ENCODE measurements at places on chromosomes 11 and 22.
A peak's percentile ranks its signal among the peaks of the same experiment; 100 is the strongest.

GRCh38 chr11:46277622-46278386 is at the start of gene CREB3L1:
CREB3L1 (plus strand) TSS chr11:46277662; CDS start chr11:46278112, 450 bp downstream.
- no peak for DNase-seq

GRCh38 chr11:120702656-120703055 is 191.1 kb downstream of the GRIK4 start:
- peak; percentile 33 for DNase-seq

GRCh38 chr22:23230348-23231068 is 50.2 kb downstream of the BCR start:
- DNase-seq: no peak

DNA sequence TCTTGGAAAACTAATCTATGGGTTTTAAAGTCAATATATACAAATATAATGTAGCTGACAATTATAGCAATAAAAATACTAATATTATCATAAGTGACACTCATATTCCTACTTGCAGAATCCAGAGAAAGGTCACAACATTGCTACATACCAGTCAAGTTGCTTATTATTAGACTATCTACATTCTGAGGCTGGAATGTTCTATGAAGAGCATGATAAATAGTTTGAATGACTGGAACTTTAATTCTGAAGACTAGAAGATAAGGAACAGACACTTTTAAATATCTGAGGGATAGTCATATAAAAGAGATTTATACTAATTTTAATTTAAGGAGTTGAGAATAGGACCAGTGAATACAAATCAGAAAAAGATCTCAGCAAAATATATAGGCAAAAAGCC is 146.0 kb downstream of the GUCY1A2 start:
- DNase-seq: no peak

DNA sequence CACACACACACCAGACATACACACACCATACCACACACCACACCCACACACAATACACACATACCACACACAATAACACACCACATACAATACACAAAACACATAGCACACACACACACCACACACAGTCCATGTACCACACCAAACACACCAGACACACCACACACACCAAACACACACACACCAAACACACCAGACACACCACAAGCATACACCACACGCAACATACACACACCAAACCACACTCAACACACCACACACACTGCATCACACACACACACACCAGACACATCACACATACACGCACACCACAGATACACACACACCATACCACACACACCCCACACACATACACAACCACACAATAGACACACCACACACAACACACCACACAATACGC is 54.8 kb downstream of the IGSF9B start:
- DNase-seq: no peak

DNA sequence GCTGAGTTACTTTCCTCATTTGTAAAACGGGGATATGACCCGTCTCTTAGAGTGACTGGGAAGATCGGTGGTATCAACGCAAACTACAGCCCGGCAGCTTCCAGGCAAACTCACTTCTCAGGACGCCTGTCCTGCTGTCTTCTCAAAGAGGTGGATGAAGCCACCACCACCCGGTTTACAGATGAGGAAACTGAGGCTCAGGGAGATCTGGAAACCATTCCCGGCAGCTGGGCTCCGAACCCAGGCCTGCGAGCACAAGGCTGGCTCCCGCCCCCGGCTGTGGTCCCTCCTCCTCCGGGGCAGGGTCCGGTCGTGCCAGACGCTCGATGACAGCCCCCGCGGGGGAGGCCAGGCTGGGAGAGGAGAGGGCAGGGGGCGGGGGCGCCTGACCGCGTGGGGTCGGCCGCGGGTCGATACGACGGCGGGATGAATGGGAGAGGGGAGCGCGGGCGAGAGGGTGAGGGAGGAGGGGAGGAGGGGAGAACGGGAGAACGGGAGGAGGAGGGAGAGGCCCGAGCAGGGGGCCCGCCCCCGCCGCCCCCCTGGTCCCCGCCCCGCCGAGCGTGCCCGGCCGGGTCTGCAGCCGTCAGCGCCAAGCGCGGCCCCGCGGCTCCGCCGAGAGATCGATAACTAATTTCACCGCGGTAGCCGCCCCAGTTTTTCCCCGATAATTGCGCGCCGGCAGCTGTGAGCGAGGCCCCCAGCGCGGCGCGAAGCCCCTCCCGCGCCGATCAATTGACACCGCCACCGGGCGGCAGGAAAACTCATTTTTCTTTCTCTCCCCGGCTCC is 14.0 kb downstream of the IGLL1 start:
- peak; percentile 20 for DNase-seq

- DNase-seq: no peak
Observed at GRCh38 chr11:86099874-86100273, 31.0 kb upstream of the PICALM start.

GRCh38 chr11:115522302-115522701 is 18.1 kb upstream of the CADM1 start:
- DNase-seq: peak; percentile 20

GRCh38 chr11:79668575-79668974 is 227.7 kb upstream of the TENM4 start:
- no peak for DNase-seq

GRCh38 chr22:17783312-17783711 is 9.0 kb upstream of the BID start:
- DNase-seq: no peak

GRCh38 chr11:114377612-114378267 is 22.6 kb downstream of the C11orf71 start:
- DNase-seq: no peak

GRCh38 chr11:75896843-75897419 is 81.9 kb downstream of the UVRAG start:
- no peak for DNase-seq

- DNase-seq: no peak
Observed at GRCh38 chr11:130513132-130513531, 64.7 kb downstream of the ADAMTS15 start.

DNA sequence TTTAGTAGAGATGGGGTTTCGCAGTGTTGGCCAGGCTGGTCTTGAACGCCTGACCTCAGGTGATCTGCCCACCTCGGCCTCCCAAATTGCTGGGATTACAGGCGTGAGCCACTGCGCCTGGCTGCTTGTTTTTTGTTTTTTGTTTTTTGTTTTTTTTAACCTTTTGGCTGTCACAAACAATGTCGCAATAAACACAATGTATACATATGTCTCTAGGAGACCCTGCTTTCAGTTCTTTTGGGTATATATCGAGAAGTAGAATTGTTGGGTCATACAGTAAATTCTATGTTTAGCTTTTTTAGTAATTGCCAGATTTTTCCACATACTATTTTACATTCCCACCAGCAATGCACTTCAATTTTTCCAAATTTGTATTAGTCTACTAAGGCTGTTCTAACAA is 28.0 kb downstream of the RBX1 start:
- no peak for DNase-seq

GRCh38 chr22:44638971-44639760 is 62.8 kb upstream of the PRR5 start:
- no peak for DNase-seq

DNA sequence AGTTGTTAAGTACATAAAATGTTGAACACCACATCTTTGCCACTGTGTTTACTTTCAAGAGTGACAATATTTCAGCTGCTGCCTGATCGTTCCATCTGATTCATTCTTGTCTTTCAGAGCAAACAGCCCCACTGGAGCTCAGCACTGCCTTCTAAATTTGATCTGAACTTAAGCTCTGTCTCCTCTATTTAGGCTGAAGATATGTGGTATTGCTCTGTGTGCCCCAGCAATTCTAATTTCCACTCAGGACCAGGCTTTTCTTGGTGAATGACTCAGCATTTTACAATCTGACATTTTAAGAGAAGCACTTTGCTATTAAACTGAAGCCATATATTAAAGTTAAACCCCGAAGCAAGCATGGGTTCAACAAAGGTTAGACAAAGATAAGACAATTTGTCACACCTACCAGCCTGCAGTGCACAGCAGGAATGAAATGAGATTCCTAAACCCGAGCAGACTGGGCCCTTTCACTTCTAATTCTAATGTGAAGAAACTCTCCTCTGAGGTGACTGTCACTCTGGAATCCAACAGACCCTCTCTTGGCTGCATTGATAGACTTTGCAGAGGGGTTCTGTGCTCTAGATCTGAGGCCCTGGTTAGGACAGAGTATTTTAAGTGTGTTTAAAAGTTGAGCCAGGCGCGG is 41.7 kb upstream of the PLET1 start:
- no peak for DNase-seq

DNA sequence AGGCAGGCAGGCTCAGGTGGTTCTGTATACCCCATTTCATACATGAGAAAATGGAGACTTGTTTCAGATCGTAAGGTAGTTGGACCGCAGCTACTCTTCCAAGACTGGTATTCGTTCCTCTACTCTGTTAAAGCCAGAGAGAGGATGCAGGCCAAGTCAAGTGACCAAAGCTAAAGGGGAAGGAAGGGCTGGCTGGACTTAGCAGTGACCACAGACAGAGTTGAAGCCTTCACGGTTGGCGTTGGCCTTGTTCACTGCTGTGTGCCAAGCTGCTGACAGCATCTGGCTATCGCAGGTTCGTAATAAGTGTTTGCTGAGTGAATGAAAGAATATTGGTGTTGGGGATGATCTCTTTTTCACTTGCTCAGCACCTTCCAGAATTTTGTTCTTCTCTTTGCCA is 64.2 kb downstream of the PTPRJ start:
- no peak for DNase-seq

GRCh38 chr22:49034836-49035817 is 792.5 kb downstream of the BRD1 start:
- DNase-seq: no peak

GRCh38 chr22:47808886-47809620 is 1046.6 kb downstream of the TBC1D22A start:
- DNase-seq: no peak

DNA sequence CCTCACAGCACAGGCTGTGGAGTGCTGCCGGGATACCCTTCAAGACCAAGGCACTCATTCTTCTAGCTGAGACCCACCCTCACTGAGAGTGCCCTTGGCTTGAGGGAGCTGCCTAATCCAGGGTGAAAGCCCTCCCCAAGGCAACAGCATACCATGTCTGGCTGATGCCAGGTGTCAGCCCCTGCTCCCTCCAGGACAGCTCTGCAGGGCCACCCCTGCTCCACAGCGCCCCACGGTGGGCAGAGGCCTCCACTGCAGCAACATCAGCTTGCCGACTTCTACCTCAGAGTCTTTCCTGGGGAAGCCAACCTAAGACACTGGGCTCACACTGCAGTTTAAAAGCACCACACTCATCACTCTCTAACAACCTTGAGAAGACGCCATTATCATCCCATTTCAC is 29.0 kb downstream of the TTLL1 start:
- peak; percentile 52 for DNase-seq

GRCh38 chr11:67312187-67313021 is 9.1 kb downstream of the SSH3 start:
- no peak for DNase-seq
